ACHN (cell line): ENCODE measurements at places on chromosomes 4 and X.

- peak; percentile 38 for DNase-seq
Measured at GRCh38 chr4:150308824-150309472, 230.7 kb downstream of the DCLK2 start.

DNA sequence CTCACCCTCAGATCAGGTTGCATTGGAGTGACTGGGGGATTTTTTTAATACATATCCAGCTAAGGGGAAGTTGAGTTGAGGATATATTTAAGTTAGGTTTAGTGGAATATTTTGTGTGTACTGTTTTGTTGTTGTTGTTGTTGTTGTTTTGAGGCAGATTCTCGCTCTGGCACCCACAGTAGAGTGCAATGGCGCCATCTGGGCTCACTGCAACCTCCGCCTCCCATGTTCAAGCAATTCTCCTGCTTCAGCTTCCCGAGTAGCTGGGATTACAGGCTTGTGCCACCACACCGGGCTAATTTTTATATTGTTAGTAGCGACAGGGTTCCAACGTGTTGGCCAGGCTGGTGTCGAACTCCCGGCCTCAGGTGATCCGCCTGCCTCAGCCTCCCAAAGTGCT is 38.6 kb upstream of the ATP6AP2 start:
- no peak for DNase-seq

DNA sequence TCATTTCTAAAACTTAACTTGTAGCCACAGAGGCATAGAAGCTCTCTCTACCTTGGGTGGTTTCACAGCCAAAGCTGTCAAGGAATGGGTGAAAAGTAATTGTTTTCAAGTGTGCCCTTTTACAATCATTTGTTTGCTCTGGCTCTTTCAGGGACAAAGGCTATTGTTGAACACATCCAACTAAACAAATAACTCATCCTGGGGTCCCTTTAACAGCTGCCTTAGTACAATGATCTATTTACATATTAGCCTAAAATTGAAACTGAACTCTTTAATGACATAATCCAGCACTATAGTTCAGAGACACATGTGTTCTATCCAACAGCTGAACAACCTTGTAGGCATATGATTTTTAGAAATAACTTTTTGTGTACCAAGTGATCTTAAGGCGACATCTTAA is 3.7 kb downstream of the HHIP start:
- DNase-seq: no peak

- no peak for DNase-seq
Measured at GRCh38 chr4:148052448-148052847, 320.6 kb downstream of the ARHGAP10 start.
